ENCODE measurements at places on chromosomes 6 and 20. TPM values are rescaled to one million over a fixed set of nuclear protein-coding genes. Genes with fewer than 3 reads are reported as not detected.

GRCh38 chr6:100353276-100354015 is 111.3 kb downstream of the SIM1 start:
- DNase-seq, result no peak

GRCh38 chr6:164926686-164927085 is 382.7 kb downstream of the C6orf118 start:
- no peak for DNase-seq

DNA sequence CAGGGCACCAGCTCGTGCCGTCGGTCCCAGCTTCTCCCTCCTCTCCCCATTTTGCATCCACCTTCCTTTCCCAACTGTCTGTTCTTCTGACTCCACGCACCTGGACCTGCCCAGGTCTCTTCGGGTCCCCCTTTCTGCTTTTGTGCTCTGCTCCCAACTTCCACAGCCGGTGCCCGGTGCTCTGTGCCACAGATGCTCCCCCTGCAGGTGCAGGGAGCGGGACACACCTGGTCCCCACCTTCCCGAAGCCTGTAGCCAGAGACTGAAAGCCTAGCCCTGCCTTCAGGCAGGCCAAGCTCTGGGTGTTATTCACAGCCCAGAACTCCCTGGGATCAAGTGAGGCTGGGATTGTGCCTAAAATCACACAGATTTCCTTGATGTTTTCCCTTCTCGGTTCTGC is 24.6 kb upstream of the BMP7 start:
- DNase-seq, result no peak

GRCh38 chr6:140858381-140858971 is 1274.2 kb upstream of the GJE1 start:
- DNase-seq, result no peak

GRCh38 chr6:747028-747427 is 54.1 kb upstream of the EXOC2 start:
- no peak for DNase-seq

GRCh38 chr6:38011937-38012336 is 192.4 kb downstream of the ZFAND3 start:
- DNase-seq, result no peak

FOXC1 gene
- polyA plus RNA-seq, result 83.1 TPM

DNA sequence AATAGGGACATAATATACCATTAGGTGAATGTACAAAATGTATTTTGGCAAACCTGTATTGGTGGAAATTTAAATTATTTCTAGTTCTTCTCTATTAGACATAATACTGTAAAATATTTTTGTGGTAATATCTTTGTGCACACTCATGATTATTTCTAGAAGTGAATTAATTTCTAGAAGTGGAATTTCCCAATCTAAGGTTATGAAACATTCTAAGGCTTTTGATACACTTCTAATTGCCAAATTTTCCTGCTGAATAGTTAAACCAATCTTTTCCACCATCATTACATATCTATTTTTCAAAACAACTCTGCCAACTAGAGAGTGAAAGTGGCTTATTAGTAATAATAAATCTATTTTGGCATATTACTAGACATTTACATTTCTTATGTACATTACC is 1.8 kb upstream of the CCND3 start:
- no peak for DNase-seq

- DNase-seq, result no peak
Observed at GRCh38 chr20:3661814-3662665, 1.2 kb downstream of the GFRA4 start.

TP53TG5 gene
- polyA plus RNA-seq, result 1.2 TPM

SLC17A4 gene
- 1.2 TPM for polyA plus RNA-seq

TUBB2B gene
- polyA plus RNA-seq, result 109 TPM

DNA sequence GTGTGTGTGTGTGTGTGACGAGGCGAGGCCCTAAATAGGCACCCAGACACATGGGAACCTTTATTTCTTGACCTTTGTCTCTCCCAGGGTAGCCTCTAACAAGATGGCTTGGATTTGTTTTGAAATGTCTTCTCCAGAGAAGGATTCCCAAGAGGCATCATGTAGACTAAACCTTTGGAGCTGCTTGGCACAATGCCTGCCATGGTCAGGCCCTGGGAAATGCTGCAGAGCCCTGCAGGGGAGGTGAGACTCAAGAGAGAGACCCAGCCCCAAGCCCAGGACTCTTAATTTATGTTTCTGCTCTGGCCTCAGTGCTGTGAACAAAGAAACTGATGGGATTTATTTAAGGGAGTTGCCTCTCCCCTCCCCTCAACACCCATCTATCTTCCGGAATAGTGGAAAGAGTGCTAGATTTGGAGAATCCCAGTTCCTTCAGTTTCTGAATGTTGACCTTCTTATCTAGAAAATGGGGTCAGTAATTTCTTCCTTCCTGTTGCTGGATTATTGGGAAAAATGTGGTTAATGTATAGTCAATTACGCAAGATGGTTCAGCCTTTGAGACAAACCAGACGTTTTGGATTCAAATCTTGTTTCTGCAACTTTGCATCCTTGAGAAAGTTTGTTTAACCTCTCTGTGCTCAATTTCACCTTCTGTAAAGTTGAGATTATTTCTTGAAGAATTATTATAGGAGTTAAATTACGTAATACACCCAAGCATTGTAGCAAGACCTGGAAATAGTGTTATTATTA is 434.8 kb downstream of the MAFB start:
- no peak for DNase-seq

- DNase-seq, result no peak
Observed at GRCh38 chr6:22466665-22467245, 102.6 kb upstream of the HDGFL1 start.

DNA sequence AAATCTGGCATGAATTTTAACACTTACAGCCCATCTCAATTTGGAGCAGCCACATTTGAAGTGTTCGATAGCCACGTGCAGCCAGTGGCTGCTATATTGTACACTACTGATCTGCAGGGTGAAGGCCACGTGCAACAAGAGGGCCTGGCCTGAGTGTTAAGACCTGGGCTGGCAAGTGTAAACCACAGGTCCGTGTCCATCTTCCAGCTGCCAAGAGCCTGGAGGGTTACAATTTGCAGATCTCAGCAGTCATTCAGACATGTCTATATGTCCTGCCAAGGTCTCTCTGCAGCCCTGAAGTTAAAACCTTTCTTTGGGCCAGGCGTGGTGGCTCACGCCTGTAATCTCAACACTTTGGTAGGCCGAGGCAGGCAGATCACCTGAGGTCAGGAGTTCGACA is 14.1 kb downstream of the SGK2 start:
- no peak for DNase-seq

- DNase-seq, result no peak
Observed at GRCh38 chr6:12386816-12387215, 96.7 kb downstream of the EDN1 start.

- DNase-seq, result no peak
Observed at GRCh38 chr6:84118191-84118590, 84.6 kb downstream of the MRAP2 start.

GRCh38 chr6:146097586-146097985 is 68.7 kb downstream of the GRM1 start:
- DNase-seq, result no peak

Data from renal cortex interstitium (tissue), 15 donors.